Stimulated activated CD8-positive, alpha-beta memory T cell treated with anti-CD3 and anti-CD28 coated beads, Interleukin-2, amount 100 ng/mL, for 1 hour (primary cell): ENCODE measurements at places on chromosomes 13 and 19.

DNA sequence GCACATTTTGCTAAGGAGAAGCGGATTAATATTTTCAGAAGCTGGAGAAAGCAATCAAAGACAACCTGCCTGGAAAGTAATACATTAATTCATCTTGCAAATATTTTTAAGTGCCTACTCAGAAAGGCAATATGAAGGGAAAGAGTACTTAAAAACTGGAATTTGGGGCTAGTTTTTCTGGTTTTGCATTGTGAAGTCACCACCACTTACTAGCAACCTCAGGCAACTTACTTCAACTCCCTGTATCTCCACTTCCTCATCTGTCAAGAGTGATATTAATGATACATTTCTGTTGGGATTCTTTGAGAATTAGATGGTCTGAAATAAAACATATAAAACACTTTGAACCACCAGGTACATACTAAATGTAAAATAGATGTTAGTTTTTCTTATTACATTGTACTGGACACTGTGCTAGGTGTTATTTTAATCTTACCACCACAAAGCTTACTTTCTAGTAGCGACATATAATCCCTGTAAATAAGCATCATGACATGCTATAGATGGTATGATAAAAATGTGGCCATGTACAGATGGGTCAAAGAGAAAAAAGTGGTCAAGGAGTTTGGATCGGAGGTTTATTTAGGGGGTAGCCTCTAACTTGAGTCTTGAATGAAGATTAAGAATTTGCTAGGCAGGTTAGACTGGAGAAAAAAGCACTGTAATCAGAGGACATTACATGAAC is 101.2 kb downstream of the SPRY2 start:
- DNase-seq, result no peak

DNA sequence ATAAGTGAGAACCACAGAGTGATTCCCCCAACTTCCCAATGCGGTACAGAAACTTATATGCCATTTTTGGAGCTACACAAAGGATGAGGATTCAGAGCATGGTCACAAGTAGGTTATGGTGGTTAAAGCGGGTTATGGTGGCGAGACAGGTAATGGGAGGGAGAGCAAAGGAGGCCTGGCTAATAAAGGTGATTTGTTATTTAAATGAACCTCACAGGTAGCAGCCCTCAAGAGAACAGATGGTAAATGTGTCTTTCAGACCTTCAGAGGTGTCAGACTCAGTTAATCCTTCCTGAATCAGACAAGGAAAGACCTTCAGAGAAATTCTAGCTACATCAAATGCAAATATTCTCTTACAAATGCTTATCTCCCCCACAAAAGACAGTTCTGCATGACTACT is 1971.4 kb downstream of the OLFM4 start:
- DNase-seq, result no peak

- DNase-seq, result no peak
Measured at GRCh38 chr13:51518827-51519226, 65.4 kb upstream of the WDFY2 start.

DNA sequence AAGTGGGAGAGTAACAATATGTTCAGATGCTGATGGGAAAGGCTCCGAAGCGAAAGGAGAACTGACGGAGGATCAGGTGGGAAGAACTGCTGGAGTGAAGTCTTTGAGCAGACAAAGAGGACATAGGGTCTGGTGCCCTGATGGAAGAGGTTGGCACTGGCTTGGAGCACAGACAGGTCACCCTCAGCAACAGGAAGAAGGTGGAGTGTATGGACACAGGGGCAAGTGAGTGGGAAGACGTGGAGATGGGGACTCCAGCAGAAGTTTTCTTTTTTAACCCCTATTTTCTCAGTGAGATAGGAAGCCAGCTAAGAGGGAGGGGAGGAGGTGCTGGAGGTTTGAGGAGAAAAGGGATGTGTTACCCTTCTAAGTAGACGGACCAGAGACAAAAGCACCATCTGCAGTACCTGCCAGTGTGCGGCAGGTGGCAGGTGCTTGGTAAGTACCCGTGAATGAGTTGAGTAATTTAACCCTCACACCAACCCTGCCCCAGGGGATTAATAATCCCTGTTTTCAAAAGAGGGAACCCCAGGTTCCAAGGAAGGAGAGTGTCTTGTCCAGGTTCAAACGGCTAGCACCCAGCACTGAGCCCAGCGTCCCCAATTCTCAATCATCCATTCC is 11.2 kb downstream of the HAS1 start:
- no peak for DNase-seq

GRCh38 chr19:51807111-51807701 is 12.2 kb downstream of the FPR3 start:
- no peak for DNase-seq
